ENCODE measurements at places on chromosomes 2 and 18. TPM values are rescaled to one million over a fixed set of nuclear protein-coding genes. Genes with fewer than 3 reads are reported as not detected.

Gene IL1RN
- total RNA-seq: not detected

Gene EPB41L3
- 9.9 TPM for total RNA-seq

Gene FBXO15
- total RNA-seq: 0.32 TPM

Gene SP140
- total RNA-seq: 0.67 TPM

Gene POTEC
- total RNA-seq: not detected

Gene ALPI
- total RNA-seq: not detected

Gene PMAIP1
- total RNA-seq: 0.96 TPM

- no peaks in the 10 kb centered on the region for H3K36me3 ChIP-seq
- DNase-seq: no peak
- no peak overlapping the region for H3K4me3 ChIP-seq
- H3K27ac ChIP-seq: no peak overlapping the region
- H3K4me1 ChIP-seq: no peaks in the 10 kb centered on the region
Measured at GRCh38 chr2:208466151-208466919, 59.7 kb downstream of the PTH2R start.

- H3K36me3 ChIP-seq: no peaks in the 10 kb centered on the region
- H3K4me1 ChIP-seq: peaks cover 99% of the 10 kb centered on the region
Measured at GRCh38 chr2:7012141-7012764, 95.0 kb downstream of the RNF144A start.
